ENCODE measurements at places on chromosomes 2 and 18.

DNA sequence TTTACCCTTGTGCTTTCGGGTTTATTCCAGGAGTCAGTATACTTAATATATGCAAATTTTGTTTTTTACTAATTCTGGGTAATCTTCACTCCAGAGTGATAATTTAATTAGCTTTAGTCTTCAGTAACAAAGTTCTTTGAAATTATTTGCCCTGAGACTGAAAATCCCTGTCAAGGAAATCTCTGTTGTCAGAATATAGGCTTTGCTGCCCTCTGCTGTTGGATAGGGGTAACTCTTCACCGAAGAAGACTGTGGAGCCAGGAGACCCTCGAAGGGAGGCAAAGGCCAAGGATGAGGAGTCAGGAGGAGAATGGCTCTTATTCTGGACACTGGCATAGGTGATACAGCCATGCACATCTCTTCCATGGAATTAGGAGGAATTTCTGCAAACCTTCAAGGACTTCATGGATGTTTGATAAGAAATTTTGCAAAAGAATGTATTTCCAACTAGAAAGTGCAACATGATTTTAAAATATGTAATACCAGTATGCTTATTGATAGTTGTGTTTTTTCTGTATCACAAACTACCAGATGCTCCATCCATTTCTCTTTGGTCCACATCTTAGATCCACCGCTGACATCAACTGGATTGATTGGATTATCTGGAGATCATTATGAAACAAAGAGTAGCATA lies 182.3 kb downstream of the RDH14 start:
- no peak for DNase-seq

DNA sequence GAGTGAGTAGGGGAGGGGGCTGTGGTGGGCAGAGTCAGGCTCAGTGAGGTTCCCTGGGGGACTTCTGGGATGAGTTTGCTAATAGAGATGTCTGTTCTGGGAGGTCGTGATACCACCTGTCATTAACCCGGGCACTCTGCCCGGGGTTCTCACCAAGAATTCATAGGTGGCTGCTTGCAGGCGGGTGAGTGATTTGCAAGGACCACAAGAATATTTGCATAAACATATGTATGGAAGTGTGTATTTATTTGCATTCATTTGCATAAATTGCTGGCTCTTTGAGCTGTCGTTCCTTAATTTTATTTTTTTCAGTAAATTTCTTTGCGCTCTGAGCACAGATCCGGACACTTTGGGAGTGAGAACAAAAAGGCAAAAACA lies 260.0 kb downstream of the ATAD2B start:
- DNase-seq = no peak

DNA sequence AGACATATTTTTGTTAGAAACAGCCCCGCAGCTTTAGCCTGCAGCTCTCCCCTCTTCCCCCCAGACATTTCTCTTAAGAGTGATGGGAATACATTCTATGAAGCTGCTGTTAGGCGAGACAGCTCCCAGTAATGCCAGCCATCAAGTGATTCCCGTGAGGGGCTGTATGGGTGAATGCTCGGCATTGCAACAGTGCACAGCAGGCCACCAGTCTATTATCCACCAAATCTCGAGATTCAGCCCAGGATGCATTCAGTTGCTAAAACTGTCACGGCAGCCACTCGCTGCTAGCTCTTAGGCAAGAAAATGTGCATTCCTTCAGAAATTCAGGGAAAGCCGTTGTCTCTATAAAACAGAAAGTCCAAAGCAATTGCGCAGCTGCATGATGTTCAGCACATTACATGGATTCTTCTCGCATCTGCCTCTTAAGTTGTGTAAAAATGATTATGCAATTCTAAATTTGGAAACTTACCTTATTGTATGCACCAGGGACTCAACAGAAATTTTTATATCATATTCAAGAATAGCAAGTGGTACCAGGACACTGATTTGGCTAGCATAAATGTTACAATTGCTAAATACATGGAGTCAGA lies 211.3 kb upstream of the ARL4C start:
- no peak for DNase-seq

GRCh38 chr2:5803547-5803946 lies 111.4 kb downstream of the SOX11 start:
- DNase-seq = no peak

DNA sequence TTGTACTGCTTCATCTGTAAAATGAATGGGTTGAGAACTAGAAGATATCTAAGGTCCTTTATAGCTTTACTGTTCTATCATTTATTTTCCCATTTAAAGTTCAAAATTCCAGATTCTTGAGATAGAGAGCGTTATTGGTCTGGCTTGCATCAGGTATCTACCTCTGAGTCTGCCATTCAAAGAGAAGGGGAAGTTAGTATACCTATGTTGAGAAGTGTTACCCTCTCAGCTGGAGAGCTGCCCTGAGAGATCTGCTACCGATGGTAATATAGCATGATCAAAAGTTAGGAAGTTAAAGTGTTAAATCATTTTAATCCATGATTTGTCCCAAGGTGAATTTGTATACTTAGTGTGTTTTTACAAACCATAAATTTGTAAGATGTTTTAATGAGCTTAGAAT lies 7.4 kb downstream of the EPC2 start:
- no peak for DNase-seq

DNA sequence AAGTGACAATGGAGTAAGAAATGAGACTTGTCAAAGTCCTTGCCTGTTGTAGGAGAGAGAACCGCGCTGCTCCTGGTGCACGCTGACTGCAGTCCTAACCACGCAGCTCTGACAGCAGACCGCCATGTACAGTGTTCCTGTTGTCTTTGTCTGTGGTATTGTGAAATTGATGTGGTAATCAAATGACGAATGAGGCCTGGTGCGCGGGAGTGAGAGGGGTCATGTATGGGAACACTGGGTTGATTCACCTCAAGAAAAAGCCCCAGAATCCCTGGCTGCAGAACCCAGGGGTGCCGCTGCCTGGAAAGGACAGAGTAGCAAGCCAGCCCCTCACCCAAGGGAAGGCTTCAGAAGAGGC lies 64.0 kb downstream of the INPP4A start:
- DNase-seq = no peak

DNA sequence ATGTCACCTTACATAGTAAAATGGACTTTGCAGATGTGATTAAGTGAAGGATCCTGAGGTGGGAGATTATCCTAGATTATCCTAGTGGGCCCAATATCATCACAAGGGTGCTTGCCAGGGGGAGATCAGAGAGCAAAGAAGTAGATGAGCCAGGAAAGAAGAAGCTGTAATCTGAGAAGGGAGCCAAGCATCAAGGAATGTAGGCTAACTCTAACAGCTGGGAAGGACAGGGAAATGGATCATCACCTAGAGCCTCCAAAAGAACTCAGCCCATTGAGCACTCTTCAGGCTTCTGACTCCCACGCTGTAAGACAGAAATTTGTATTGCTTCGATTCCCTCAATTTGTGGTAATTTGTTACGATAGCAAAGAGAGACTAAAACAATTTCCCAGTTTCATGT lies 309.9 kb downstream of the LRP1B start:
- no peak for DNase-seq

DNA sequence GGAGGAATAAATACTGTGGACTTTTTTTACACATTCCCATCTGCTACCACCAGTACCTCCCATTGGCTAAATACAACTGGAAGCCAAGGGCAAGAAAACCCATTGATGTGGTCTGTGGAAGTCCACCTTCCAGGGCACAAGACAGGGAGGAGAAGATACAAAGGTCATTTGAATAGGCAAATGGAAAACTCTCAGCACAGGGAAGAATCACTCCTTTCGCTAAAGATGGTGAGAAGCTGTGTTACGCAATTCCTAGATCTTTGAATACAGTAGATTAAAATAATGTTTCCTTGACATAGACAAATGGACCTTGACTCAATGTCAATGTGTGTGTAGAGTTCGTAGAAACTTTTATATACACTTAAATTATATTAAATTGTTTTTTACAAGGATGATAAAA lies 70.9 kb upstream of the ERBB4 start:
- DNase-seq = no peak

DNA sequence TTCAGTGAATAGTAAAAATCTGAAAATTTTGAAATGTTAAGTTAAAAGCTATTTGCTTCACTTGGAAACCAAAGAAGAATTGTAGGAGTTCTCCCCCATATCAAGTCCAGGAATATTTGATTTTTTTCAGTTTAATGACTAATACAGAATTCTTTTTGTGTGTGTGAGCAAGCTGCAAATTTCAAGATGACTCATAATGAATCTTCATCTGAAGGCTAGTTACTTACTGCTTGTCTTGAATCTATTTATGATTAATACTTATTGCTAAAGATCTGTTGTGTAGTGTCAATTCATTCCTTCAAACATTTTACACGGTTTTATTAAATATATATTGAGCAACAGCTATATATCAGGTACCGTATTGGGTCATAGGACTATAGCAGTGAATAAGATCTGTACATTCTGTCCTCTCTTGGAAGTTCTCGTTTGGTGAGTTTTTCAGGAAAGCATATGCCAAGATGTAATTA lies 47.8 kb upstream of the CAVIN2 start:
- DNase-seq = no peak

- no peak for DNase-seq
Observed at GRCh38 chr2:23567161-23567756, 182.3 kb downstream of the KLHL29 start.

GRCh38 chr2:207412787-207413310 lies 116.9 kb upstream of the CREB1 start:
- DNase-seq = no peak

GRCh38 chr2:144524118-144525009 lies 4.4 kb upstream of the ZEB2 start:
- no peak for DNase-seq

GRCh38 chr2:239583171-239583878 lies 182.5 kb upstream of the HDAC4 start:
- DNase-seq = no peak

- no peak for DNase-seq
Observed at GRCh38 chr2:42801381-42801780, 9.0 kb upstream of the HAAO start.

DNA sequence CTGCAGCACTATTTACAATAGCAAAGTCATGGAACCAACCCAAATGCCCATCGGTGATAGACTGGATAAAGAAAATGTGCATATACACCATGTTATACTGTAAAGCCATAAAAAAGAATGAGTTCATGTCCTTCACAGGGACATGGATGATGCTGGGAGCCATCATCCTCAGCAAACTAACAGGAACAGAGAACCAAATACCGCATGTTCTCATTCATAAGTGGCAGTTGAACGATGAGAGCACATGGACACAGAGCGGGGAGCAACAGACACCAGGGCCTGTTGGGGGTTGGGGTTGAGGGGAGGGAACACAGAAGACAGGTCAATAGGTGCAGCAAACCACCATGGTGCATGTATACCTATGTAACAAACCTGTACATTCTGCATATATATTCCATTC lies 33.5 kb downstream of the HNMT start:
- no peak for DNase-seq

DNA sequence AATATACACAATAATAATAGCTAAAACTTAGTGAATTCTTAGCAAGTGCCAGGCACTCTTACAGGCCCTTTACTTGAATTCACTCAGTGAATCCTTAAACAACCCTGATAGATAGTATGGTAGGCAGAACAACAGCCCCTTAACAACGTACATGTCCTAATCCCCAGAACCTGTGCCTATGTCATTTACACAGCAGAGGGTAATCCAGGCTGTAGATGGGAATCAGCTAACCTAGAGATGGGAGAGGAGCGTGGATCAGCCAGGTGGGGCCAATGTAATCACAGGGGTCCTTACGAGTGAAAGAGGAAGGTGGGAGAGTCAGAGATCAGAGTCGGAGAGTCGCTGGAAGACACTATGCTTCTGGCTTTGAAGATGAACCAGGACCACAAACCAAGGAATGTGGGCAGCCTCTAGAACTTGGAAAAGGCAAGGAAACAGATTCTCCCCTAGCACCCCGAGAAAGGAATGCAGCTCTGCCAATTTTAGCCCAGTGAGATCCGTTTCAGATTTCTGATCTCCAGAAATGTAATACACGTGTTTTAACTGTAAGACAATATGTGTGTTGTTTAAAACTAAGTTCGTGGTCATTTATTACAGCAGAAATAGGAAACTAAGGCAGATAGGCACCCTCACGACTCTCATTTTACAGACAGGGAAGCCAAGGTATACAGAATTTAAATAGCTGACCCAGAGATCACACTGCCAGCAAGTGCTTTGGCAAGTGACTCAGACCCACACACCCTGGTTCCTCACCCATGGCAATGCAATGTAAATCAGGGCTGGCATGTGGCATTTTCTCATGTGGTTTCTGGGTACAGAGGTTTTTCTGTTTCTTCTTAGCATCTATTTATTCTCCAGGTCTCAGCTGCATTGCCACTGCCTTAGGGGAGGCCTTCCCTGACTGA lies 68.9 kb downstream of the DOCK10 start:
- DNase-seq = no peak

DNA sequence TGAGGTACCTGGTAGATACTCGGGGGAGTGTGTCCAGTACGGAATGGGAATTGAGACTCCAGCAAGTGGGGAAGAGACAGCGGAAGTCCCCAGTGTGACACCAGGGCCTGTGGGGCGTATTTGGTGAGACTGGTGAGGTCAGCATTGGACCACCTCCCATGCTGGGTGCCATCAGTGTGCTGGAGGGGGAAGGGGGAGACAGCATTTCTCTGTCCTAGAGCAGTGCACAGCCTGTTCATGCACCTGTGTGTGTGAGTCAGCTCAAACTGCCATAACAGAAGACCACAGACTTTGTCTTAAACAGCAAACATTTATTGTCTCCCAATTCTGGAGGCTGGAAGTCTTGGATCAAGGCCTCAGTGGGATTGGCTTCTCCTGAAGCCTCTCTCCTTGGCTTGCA lies 301.8 kb downstream of the GBX2 start:
- no peak for DNase-seq

- DNase-seq = no peak
Observed at GRCh38 chr2:11387100-11387390, 42.6 kb upstream of the ROCK2 start.

GRCh38 chr2:111940333-111941196 lies 42.2 kb downstream of the MERTK start:
- DNase-seq = no peak

GRCh38 chr2:150882751-150883612 lies 378.7 kb downstream of the RBM43 start:
- DNase-seq = no peak

DNA sequence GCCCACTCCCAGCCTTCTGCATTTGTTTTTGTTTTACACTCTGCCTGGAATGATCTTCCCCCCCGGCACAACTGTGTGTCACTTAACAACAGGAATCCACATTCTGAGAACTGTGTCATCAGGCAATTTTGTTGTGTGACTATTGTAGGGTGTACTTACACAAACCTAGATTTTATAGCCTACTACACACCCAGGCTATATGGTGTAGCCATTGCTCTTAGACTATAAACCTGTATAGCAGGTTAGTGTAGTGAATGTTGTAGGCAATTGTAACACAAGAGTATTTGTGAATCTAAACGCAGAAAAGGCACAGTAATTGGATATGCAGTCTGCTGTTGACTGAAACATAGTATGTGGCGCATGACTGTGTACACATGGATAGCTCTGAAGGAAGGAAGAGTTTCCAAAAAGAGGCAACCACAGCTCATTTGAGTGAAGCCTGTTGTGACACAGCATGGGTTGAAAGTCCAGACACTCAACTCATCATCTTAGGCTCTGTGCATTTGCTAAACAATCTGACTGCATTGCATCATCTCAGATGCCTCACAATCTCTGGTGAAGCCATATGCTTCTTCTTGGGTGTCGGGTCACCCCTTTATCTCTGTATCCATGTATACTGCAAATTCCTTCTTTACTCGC lies 506.6 kb upstream of the SPHKAP start:
- no peak for DNase-seq

GRCh38 chr2:45963816-45964215 lies 312.3 kb downstream of the PRKCE start:
- no peak for DNase-seq

- DNase-seq = no peak
Observed at GRCh38 chr18:79779021-79779699, 18.6 kb upstream of the KCNG2 start.

- no peak for DNase-seq
Observed at GRCh38 chr2:161147856-161148255, 12.4 kb upstream of the TANK start.
